ENCODE measurements at places on chromosomes 2 and 18.

GRCh38 chr2:232525791-232526371, at the start of gene CHRND:
Gene CHRND, plus strand, starts transcription at chr2:232526160. Its CDS starts 56 bp downstream, at chr2:232526216.
- DNase-seq, result peak; percentile 62

GRCh38 chr2:24477229-24477628, 13.8 kb upstream of the NCOA1 start:
- no peak for DNase-seq

- DNase-seq, result no peak
Measured at GRCh38 chr2:241720560-241720959, 13.9 kb upstream of the D2HGDH start.

DNA sequence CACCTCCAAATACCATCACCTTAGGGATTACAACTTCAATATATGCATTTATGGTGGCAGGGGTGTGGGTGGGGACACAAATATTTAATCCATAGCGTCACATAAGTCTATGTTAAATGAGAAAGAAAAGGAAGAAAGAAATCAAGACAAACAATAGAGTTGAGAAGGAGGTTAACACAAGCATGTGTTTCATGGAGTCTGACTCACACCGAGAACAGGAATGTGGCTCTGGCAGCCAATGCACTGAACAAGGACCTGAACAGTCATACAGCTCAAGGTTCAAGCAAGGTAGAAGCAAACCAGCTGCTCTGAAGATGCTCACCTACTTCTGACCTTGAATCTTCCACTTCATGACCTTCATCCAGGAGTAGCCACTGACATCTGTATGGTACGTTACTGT, 36.2 kb upstream of the LPIN1 start:
- peak; percentile 87 for DNase-seq

DNA sequence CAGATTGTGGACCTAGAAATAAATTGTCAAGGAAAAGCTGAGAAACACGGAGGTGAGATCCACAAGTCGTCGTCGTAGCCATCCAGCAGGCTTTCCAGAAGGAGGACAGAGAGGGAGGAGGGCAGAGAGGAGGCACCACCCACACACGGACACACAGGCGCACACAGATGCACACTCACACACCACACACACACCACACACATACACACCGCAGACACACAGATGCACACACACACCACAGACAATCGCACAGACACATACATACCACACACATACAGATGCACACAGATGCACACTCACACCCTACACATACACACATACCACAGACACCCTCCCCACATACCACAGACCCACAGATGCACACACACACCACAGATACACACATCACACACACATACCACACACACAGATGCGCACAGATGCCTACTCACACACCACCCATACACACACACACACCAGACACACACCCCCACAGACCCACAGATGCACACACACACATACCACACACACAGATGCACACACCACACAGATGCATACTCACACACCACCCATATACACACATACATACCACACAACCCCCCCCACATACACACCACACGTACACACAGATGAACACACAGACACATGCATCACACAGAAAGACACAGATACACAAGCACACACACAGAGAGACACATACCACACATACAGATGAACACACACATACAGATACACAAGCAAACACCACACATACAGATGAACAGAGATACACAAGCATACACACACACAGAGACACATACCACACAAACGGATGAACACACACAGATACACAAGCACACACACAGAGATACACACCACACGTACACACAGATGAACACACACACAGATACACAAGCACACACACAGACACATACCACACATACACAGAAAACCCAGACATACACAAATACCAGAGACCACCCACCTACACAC, 12.7 kb upstream of the BOK start:
- DNase-seq, result no peak

GRCh38 chr2:103169861-103170260, 408.0 kb downstream of the TMEM182 start:
- no peak for DNase-seq

- DNase-seq, result no peak
Measured at GRCh38 chr18:39487932-39488331, 1922.3 kb upstream of the CELF4 start.

DNA sequence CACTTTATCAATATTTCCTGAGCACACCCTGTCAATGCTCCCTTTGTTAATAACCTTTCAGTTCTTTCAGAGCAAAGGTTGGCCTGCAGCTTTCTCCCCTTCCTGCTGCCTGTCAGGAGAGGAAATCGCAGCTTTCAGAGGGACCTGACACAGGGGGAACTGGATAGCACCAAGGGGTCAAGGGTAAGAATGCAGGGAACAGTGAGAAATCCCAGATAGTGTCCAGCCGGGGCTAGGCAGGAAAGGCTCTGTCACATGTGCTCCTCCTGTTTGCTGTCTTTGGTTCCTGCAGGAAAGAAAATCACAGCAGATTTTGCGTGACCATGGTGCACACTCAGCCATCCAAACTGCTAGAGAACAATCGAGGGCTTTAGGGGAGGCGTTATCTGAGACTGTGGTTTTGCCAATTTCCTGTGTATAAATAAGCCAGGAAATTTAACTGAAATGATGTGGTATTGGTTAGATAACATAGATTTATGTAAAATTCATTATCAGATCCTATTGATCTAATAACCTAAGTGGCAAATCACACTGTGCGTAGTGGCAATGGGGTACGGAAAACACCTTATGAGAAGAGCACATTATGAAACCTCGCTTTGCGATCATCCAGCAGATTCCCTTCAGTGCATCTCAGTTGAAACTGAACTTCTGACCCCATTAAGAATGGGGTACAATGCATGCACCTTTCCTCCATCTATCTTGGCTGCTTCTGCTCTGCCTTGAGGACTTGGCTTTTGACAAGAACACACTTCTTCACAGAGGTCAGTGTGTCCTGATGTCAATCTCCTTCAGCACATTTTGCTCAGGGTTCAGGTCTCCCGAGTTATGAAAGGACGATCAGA, 178.0 kb downstream of the ICOS start:
- DNase-seq, result no peak

DNA sequence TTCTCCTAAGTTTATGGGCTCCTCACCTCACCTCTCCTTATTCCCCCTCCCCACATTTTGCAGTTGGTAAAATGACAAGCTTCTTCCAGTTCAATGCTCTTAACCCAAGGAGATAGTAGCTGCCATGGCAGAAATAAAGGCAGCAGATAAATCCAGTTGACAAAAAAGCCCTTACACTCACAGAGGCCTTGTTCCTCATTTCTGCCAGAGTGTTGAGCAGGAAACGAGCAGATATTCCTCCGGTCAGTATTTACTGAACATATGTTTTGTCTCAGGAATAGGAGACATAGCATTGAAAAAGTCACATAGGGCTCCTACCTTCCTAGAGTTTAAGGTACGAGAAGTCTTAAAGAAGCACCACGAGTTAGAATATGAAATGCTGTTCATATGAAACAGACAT, 493.7 kb upstream of the TNP1 start:
- DNase-seq, result no peak

- DNase-seq, result no peak
Measured at GRCh38 chr2:55415300-55415699, 4.4 kb downstream of the CCDC88A start.

GRCh38 chr2:3040496-3041140, 337.0 kb downstream of the EIPR1 start:
- DNase-seq, result no peak

DNA sequence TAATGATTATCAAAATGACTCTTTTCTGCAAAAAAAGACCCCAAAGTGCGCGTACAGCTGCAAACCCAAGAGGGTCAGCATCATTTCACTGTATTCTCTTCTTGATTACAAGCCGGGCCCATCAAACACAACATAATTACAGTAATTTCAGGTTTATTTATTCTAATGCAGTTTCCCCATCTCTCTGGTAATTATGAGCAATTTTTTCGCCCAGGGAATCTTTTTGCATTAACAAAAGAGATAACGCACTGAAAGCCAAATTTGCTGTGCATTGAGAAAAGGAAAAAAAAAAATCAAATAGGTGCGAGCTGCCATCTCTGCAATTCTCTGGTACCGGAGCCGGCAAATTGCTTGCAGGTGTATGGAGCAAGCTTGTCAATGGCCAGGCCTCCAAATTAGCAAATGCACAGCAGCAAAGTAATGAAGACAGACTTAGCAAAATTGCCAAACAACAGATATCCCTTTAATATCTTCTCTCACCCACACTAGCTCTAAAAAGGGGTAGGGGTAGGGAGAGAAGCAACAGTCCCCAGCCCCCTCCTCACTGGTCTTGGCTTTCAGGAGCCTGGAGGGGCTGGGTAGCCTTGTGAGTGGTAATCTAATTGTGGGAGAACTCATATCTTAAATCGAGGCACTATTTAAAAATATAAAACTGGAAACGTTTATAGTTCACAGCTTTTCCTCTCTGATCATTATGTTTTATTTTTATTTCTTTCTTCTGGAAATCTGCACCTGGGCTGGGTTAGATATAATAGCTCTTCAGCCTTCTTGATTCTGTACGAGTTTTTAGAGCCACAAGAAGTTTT, 6.7 kb downstream of the DLX1 start:
- no peak for DNase-seq

DNA sequence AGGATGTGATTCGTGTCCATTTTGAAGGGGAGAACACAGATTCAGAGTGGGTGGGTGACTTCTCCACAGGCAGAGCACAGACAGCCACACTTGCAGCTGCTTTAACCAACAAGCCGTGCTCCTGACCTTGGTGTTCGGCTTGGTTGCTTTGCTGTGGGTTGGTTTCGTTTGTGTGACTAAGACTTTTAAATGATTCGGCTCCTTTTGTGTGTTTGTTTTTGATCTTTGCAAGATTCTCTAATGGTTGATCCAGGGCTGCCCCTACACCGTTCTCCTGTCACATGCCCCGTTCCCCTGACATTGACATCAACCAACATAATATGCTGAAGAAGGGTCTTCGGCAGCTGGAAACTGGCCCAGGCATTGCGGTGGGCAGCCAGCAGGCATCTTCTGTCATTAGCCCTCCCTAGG, 95.9 kb upstream of the MBOAT2 start:
- DNase-seq, result no peak

GRCh38 chr2:237627441-237628246, at the start of gene LRRFIP1:
Gene LRRFIP1, plus strand, starts transcription at chr2:237627587. Its CDS starts 58 bp downstream, at chr2:237627645.
- DNase-seq, result peak; percentile 86

DNA sequence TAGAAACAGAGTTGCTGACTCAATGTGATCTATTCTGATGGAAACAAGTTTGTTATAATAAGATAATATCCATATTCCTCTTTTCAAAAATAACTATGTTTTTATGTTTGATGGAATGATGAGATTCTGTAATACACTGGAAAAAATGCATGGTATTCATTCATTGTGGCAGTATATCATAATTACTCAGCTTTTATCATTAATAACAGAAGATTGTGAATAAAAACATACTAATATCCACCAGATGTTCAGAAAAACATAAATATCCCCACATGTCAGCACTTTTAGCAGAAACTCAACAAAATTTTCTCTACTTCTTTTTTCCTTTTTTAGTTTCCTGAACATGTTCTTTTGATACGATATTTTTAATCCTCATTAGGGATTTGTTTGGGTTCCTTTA, 130.9 kb upstream of the CAVIN2 start:
- DNase-seq, result no peak

GRCh38 chr2:132795220-132795619, 125.2 kb upstream of the LYPD1 start:
- no peak for DNase-seq

- DNase-seq, result no peak
Measured at GRCh38 chr18:44816050-44816449, 135.4 kb downstream of the SETBP1 start.

- no peak for DNase-seq
Measured at GRCh38 chr2:57448816-57449215, 597.8 kb upstream of the VRK2 start.

DNA sequence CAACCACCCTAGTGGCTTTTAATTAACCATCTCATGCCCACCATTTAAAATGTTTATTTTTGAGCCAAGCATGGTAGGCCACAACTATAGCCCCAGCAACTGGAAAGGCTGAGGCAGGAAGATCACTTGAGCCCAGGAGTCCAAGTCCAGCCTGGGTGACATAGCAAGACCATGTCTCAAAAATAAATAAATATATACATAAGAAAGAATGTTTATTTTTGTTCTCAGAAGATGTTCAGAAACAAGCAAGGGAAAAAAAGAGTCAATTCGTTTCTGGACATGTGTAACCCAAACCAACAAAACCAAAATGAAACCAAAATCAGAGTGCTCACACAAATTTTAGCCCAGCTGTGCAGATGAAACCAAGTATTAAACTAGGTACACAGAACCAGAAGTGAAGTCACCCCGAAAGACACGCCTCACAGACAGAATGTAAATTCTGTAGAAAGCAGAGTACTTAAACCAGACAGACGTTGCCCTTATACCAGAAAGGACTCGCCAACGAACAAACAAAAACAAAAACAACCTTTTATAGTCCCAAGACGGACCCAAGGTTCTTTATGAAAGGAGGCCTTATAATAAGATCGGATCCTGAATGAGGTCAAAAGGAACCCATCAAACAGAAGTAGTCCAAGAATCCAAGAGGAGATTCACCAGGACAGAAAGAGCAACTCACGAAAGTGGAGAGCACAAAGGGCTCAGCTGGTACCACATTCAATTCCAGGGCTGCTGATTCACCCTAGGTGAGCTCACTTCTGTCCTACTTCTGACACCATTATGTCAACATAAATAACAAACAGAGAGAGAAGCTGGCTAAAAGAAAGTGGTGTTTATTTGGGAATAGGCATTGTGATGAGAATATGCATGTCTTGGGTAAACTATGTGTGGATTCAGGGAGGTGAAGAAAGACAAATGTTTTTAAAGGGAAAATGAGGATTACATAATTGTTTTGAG, 31.8 kb upstream of the MTCL1 start:
- DNase-seq, result no peak

DNA sequence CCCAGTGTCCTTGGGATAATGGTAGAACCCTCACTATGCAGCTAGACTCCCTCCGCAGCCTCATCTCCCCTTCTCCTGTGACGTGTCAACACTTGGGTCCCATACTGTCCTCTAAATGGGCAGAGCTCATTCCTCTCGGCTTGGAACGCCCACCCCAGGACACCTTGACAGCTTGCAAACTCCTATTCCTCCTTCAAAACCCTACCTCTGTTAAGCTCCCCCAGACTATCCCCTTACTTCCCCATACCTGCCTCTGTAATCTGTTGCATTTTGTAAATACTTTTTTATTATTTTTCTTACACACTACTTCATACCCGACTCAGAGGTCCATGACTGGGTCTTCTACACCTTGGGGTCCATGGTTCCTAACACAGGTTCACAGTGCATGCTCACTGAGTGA, 28.0 kb downstream of the STEAP3 start:
- DNase-seq, result no peak
